ENCODE measurements at places on chromosomes 12 and 14. TPM values are rescaled to one million over a fixed set of nuclear protein-coding genes. Genes with fewer than 3 reads are reported as not detected.

The NRL gene
- total RNA-seq: 0.66 TPM

The MARCHF9 gene
- total RNA-seq: 21.8 TPM

The SLC5A8 gene
- not detected for total RNA-seq

The ZFYVE1 gene
- total RNA-seq: 7.7 TPM

Measured in HCT116 (cell line).